ENCODE measurements at places on chromosomes 3 and 15. TPM values are rescaled to one million over a fixed set of nuclear protein-coding genes. Genes with fewer than 3 reads are reported as not detected.

Gene KLHL40
- total RNA-seq: not detected

- no peak overlapping the region for H3K27ac ChIP-seq
- H3K4me3 ChIP-seq: no peak overlapping the region
- H3K4me1 ChIP-seq: no peaks in the 10 kb centered on the region
- H3K27me3 ChIP-seq: no peaks in the 10 kb centered on the region
- H3K36me3 ChIP-seq: peaks cover 38% of the 10 kb centered on the region
These were observed 147.5 kb upstream of the LRRFIP2 start for GRCh38 chr3:37321863-37322262.

DNA sequence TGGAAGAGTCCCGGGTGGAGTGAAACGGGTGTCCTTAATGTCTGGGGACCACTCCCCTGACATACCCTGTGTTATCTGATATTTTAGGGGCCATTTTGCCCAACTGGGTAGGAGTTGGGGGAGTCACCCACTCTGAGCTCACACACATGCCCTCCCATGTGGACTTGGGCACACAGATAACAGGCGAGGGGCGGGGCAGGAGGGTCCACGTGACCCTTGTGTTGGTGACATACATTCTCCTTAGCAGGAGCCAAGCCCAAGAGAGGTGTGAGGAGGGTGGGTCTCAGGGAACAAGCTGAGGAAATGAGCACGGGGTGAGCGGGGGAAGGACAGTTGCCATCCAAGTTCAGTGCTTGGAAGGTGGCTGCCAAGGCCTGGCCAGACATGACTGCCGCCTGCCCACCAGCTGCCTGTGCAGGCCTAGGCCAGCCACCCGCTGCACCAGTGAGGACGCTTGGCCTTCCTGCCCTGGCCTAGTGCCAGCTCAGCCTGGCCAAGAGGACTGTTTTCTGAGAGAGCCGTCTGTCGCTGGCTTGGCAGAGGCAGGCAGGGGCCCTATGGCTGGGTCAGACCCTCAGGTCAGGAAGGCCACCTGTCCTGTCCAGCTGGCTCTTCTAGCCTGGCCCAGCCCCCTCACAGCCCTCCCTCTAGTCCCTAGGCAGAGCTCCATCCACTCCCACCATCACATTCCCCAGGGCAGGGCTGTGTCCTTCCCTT is 31.3 kb upstream of the TMEM115 start:
- DNase-seq: no peak
- no peak overlapping the region for H3K4me3 ChIP-seq
- H3K27me3 ChIP-seq: no peaks in the 10 kb centered on the region
- H3K4me1 ChIP-seq: no peaks in the 10 kb centered on the region
- no peaks in the 10 kb centered on the region for H3K36me3 ChIP-seq

Gene CYP19A1
- not detected for total RNA-seq

- H3K4me1 ChIP-seq: no peaks in the 10 kb centered on the region
- H3K4me3 ChIP-seq: no peak overlapping the region
- no peaks in the 10 kb centered on the region for H3K27me3 ChIP-seq
- no peak overlapping the region for H3K27ac ChIP-seq
- H3K36me3 ChIP-seq: no peaks in the 10 kb centered on the region
- DNase-seq: no peak
These were observed 873.1 kb downstream of the NSUN3 start for GRCh38 chr3:94935738-94936580.

Gene PIGB
- total RNA-seq: 22.4 TPM

Measured in naive thymus-derived CD4-positive, alpha-beta T cell (primary cell).